T-helper 17 cell (primary cell): ENCODE measurements at places on chromosomes 5 and 9.
A peak's percentile ranks its signal among the peaks of the same experiment; 100 is the strongest.

DNA sequence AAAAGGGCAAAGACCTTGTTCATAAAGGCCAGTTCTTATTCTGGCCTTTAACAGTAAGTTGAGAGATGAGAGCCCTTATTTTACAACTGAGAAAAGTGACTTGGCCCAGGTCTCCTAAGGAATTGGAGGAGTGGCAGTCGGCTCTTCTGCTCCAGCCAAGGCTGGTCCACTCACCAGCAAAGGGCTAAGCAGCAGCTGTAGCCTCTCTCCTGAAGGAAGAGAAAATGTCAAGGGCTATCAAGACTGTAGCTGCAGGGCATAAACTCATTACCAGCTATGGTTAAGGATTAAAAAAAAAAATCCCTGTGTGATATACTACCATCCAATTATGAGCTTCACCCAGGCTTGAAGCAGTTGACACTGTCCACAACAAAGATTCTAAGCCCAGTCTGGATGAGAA lies 138.6 kb upstream of the RAD23B start:
- H3K4me3 ChIP-seq, result no peak overlapping the region
- no peak overlapping the region for H3K27ac ChIP-seq
- H3K36me3 ChIP-seq, result no peaks in the 10 kb centered on the region
- no peaks in the 10 kb centered on the region for H3K4me1 ChIP-seq
- H3K27me3 ChIP-seq, result peaks cover 61% of the 10 kb centered on the region

DNA sequence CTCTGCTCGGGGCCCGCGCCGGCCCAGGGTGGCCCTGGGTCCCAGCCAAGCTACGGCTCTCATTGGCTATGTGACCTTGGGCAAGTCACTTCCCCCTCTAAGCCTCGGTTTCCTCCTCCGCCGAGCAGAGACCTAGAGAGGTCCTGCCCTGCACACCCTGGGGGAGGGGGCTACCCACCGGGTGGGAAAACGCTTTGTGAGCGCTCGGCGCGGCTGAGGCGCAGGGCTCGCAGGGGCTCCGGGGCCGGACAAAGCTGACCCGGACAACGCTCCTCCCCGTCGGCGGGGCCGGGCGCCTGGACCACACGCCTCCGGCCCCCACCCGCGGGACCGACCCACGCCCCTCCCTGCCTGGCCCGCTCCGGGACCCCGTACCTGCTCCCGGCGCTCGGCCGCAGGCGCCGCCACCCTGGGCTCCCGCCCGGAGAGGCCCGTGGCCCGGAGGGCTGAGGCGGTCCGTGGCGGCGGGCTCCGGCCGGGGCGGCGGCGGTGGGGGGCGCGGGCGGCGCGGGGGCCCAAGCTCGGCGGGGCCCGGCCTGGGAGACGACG lies 85.7 kb upstream of the MELK start:
- H3K4me3 ChIP-seq, result peak overlapping the region; percentile 96
- peak overlapping the region; percentile 94 for H3K27ac ChIP-seq
- DNase-seq, result peak; percentile 30
- no peaks in the 10 kb centered on the region for H3K36me3 ChIP-seq
- peaks cover 39% of the 10 kb centered on the region for H3K4me1 ChIP-seq
- H3K27me3 ChIP-seq, result no peaks in the 10 kb centered on the region

GRCh38 chr5:98391921-98392625 lies 381.4 kb upstream of the RGMB start:
- DNase-seq, result no peak
- H3K4me3 ChIP-seq, result no peak overlapping the region
- no peaks in the 10 kb centered on the region for H3K4me1 ChIP-seq
- no peak overlapping the region for H3K27ac ChIP-seq
- peaks cover 4% of the 10 kb centered on the region for H3K27me3 ChIP-seq

DNA sequence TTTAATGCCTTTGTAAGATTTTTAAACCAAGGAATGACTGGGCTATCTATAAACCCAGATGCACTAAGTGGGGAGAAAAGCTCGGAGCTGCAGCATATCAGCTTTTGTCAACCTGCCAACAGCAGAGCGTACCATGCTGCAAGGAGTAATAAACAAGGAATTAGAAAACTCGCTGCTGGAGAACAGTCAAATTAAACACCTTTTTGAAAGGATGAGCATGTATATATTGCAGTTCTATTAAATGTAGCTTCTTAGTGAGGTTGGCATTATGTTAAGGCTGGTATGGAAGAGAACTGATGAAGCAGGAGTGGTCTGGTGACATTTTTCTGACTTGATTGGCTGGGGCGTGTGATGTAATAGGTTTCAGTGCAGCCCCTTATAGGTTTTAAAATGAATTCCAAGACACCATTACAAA lies 74.7 kb downstream of the PIK3R1 start:
- H3K4me1 ChIP-seq, result peaks cover 53% of the 10 kb centered on the region
- peak overlapping the region; percentile 81 for H3K27ac ChIP-seq
- DNase-seq, result no peak
- no peaks in the 10 kb centered on the region for H3K27me3 ChIP-seq
- peak overlapping the region; percentile 19 for H3K4me3 ChIP-seq

GRCh38 chr5:52043137-52043536 lies 659.9 kb downstream of the ISL1 start:
- no peaks in the 10 kb centered on the region for H3K36me3 ChIP-seq
- H3K4me3 ChIP-seq, result no peak overlapping the region
- H3K27me3 ChIP-seq, result no peaks in the 10 kb centered on the region
- no peak overlapping the region for H3K27ac ChIP-seq
- H3K4me1 ChIP-seq, result no peaks in the 10 kb centered on the region
- no peak for DNase-seq

DNA sequence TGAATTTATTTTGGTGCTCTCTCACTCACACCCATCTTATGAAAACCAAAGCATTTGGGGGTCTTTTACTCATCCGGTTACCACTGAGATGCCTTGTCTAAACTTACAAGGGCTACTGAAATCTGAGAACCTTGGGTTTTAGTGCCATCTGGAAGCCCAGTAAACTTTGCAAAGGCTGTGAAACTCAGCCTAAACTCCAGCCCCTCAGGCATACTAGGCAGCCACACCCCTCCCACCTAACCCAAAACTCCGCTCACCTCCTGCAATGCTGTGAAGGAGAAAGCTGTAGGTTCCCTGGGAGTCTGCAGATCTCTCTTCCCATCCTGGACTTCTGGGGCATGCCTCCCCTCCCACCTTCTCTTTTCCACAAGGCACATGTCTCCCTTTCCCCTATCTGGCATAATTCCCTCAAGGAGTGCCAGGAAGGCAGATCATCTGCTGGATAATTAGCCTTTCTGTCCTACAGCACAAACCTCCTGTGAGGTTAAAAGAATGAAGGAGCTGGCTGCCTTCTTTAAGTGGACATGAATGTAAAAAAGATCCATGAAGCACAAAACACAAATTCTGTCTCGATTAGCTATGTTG lies 71.5 kb upstream of the ANXA1 start:
- no peak for DNase-seq
- H3K27ac ChIP-seq, result no peak overlapping the region
- no peak overlapping the region for H3K4me3 ChIP-seq
- H3K36me3 ChIP-seq, result no peaks in the 10 kb centered on the region
- peaks cover 18% of the 10 kb centered on the region for H3K27me3 ChIP-seq
- H3K4me1 ChIP-seq, result no peaks in the 10 kb centered on the region

- no peak overlapping the region for H3K4me3 ChIP-seq
- H3K27ac ChIP-seq, result no peak overlapping the region
- no peaks in the 10 kb centered on the region for H3K36me3 ChIP-seq
Measured at GRCh38 chr5:134490255-134490924, 35.1 kb upstream of the JADE2 start.

GRCh38 chr9:69379270-69379982 lies 54.4 kb downstream of the ENTREP1 start:
- H3K27ac ChIP-seq, result no peak overlapping the region
- H3K4me1 ChIP-seq, result no peaks in the 10 kb centered on the region
- no peak overlapping the region for H3K4me3 ChIP-seq
- DNase-seq, result no peak

DNA sequence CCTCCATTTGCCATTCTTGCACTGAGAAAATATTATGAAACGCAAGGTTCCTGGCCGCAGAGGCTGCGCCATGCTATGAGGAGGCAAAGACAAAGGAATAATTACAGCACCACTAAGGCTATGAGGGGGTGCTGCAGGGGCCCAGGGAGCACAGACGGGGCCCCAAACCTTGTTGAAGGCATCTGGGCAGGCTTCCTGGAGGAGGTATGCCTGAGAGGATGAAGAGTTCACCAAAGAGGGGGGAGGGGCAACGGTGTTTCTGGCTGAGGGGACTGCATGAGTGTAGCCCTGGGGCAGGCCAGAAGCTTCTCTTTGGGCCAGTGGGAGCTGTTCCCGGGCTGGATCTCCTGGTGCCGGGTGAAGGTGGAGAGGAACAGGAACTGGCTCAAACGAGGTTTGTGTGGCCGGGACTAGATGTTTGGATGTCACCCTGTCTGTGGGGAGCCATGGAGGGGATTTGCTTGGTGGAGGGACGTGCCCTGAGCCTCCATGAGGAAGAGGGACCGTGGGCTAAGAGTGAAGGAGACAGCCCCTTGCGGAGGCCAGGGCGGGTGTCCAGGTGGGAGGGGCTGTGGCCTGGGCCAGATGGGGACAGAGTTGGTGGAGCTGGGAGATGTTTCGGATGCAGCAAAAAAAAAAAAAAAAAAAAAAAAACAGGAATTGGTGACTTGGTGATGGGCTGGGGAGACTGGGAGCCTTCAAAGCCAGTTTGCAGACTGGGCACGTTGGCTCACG lies 28.2 kb downstream of the PTGES start:
- peak overlapping the region; percentile 70 for H3K4me3 ChIP-seq
- peaks cover 2% of the 10 kb centered on the region for H3K4me1 ChIP-seq
- H3K36me3 ChIP-seq, result peaks cover 3% of the 10 kb centered on the region
- DNase-seq, result no peak
- H3K27ac ChIP-seq, result no peak overlapping the region
- peaks cover 13% of the 10 kb centered on the region for H3K27me3 ChIP-seq

GRCh38 chr5:164763206-164763605 lies 1257.8 kb downstream of the MAT2B start:
- H3K27ac ChIP-seq, result no peak overlapping the region
- H3K36me3 ChIP-seq, result no peaks in the 10 kb centered on the region

DNA sequence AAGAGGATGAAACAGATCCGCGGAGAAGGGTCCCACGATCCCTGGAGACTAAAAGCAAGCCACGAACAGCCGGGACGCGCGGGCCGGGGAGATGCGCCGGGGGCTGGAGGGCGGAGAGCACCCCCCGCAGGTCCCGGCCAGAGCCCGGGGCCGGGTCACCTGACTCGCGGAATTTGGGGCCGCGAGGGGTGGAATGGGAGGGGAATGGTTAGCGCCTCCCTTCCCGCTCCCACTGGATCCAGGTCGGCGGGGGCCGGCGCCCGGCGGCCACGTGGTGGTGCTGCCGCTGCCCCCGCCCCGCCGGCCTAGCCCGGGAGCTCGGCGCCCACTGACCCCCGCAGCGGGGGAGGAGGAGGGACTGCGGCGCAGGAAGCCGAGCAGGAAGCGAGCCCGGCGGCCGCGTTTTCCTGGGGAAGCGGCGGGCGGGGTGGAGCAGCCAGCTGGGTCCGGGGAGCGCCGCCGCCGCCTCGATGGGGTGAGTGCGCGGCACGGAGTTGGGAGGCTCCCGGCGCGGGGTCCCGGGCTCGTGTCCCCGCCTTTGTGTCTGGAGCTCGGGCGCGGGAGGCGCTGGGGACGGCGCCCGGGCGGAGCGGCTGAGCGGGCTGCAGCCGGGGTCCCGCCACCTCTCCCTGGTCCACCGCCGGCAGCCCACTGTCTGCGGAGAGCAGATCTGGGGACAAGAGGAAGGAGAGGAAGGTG lies at the start of gene RAI14:
RAI14 (plus strand) TSS at position 328 of the 699 bp plus-strand sequence. CDS start 30,592 bp downstream, outside the sequence.
- peak within 1 kb of the TSS; percentile 98 for H3K4me3 ChIP-seq
- H3K36me3 ChIP-seq, result peaks cover 3% of the 10 kb centered on the region
- DNase-seq, result no peak
- H3K27me3 ChIP-seq, result peaks cover 21% of the 10 kb centered on the region
- H3K4me1 ChIP-seq, result peaks cover 24% of the 10 kb centered on the region

DNA sequence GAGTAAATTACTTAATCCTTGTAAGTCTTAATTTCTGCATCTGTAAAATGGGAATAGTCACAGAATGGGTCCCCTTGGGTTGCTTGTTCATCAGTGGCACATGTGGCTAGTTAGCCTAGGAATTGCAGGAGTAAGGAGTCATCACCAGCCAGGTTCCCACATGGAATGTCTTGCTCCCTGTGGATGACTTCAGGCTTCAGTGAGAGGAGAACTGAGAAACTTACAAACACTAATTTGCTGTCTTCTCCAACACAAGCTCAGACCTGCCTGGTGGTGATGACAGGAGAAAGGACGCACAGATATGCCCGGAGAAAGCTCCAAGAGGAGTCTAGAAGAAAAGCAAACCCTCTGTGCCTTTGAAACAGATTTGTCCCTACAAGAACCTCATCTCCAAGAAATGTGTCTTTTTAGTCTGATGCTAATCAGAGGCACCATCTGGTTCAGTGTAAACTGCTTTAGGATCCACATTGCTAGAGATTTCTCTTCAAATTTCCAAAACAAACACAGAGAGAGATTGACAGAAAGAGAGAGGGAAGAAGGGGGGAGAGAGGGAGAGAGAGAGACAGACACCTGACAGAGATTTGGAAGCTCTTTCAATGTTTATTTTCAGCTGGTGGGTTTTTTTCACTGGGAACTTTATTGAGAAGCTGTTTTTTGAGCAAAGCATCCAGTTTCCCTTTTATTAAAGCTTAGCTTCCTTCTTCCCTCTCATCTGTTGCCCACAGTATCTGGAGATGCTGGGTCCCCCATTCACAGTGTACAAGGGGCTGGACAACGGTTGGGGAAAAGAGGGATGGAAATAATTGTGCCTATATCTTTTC lies 128.3 kb downstream of the DOCK2 start:
- DNase-seq, result no peak
- no peak overlapping the region for H3K4me3 ChIP-seq
- H3K27me3 ChIP-seq, result no peaks in the 10 kb centered on the region
- H3K4me1 ChIP-seq, result peaks cover 11% of the 10 kb centered on the region

GRCh38 chr5:139864716-139865483 lies 69.3 kb downstream of the PSD2 start:
- H3K4me3 ChIP-seq, result no peak overlapping the region
- H3K4me1 ChIP-seq, result no peaks in the 10 kb centered on the region
- H3K27me3 ChIP-seq, result peaks cover 39% of the 10 kb centered on the region
- no peak for DNase-seq
- peaks cover 3% of the 10 kb centered on the region for H3K36me3 ChIP-seq
- no peak overlapping the region for H3K27ac ChIP-seq

GRCh38 chr9:28287455-28287854 lies 714.2 kb upstream of the C9orf72 start:
- H3K4me3 ChIP-seq, result no peak overlapping the region
- DNase-seq, result no peak
- H3K27ac ChIP-seq, result no peak overlapping the region
- H3K4me1 ChIP-seq, result no peaks in the 10 kb centered on the region

- no peak overlapping the region for H3K27ac ChIP-seq
- no peak overlapping the region for H3K4me3 ChIP-seq
- no peaks in the 10 kb centered on the region for H3K36me3 ChIP-seq
- H3K27me3 ChIP-seq, result no peaks in the 10 kb centered on the region
- no peaks in the 10 kb centered on the region for H3K4me1 ChIP-seq
Measured at GRCh38 chr9:29100762-29101161, 1527.5 kb upstream of the C9orf72 start.

DNA sequence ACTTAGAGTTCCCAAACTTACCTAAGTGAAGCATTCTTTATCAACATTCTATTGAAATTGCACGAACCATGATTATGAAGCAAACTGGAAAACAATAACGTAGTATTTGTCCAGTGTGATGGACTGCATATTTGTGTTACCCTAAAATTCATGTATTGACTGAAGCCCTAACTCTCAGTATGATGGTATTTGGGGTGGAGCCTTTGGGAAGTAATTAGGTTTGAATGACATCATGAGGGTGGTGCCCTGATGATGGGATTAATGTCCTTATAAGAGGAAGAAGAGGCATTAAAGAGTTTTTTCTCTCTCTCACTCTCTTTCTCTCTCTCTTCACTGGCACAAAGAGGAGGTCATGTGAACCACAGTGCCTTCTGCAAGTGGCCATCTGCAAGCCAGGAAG lies 365.4 kb upstream of the PTGER4 start:
- no peak overlapping the region for H3K27ac ChIP-seq
- no peak overlapping the region for H3K4me3 ChIP-seq
- H3K27me3 ChIP-seq, result no peaks in the 10 kb centered on the region
- H3K36me3 ChIP-seq, result no peaks in the 10 kb centered on the region
- H3K4me1 ChIP-seq, result peaks cover 7% of the 10 kb centered on the region
